ENCODE measurements at places on chromosomes 1 and 21.

- DNase-seq, result no peak
These were observed 123.3 kb downstream of the ZC3H11B start for GRCh38 chr1:219489636-219490035.

- no peak for DNase-seq
These were observed 129.8 kb downstream of the PTPRU start for GRCh38 chr1:29365906-29366670.

DNA sequence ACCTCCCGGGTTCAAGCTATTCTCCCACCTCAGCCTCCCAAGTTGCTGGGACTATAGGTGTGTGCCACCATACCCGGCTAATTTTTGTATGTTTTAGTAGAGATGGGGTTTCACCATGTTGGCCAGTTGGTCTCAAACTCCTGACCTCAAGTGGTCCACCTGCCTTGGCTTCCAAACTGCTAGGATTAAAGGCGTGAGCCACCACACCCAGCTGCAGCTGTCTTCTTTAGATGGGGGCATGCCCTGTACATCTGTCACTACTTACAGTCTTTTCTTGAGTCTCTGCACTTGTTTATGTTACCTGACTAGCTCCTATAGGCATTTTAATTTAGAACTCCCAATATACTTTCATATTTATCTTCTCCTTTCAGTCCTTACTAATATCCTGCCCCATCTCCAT is 64.2 kb downstream of the SELENOF start:
- DNase-seq, result no peak

GRCh38 chr1:67729872-67730271 is 44.9 kb downstream of the GADD45A start:
- no peak for DNase-seq

DNA sequence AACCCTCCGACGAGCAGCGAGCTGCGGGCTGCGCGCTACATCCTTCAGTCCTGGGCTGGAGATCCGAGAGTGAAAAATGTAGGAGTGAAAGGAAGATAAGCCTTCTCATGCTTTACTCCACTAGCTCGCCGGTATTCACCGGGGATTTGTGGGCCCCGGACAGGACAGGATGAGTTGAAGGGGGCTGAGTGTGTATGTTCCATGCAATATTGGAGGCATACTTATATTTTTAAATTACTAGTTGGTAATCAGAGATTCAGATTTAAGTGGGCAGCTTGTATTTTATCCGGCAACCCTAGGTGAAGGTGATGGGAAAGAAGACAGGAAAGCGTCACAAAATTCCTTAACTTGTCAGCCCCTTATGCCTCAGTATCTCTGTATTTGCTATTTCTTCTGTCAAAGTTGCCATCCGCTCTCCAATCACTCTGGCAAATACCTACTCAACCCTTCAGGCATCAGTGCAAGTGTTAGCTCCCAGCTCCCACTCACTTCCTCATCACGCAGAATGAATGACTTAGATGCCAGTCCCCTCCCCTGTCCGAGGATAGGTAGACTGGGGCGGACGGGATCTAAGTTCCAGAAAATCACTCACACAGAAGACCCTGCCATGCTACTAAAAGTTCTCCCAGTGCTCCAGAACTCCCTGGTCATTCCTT is 503 bp upstream of the PIGM start:
- DNase-seq, result peak; percentile 4

- no peak for DNase-seq
These were observed 57.0 kb downstream of the HLCS start for GRCh38 chr21:36909423-36909822.

GRCh38 chr1:64906447-64906846 is 59.9 kb downstream of the JAK1 start:
- peak; percentile 15 for DNase-seq

DNA sequence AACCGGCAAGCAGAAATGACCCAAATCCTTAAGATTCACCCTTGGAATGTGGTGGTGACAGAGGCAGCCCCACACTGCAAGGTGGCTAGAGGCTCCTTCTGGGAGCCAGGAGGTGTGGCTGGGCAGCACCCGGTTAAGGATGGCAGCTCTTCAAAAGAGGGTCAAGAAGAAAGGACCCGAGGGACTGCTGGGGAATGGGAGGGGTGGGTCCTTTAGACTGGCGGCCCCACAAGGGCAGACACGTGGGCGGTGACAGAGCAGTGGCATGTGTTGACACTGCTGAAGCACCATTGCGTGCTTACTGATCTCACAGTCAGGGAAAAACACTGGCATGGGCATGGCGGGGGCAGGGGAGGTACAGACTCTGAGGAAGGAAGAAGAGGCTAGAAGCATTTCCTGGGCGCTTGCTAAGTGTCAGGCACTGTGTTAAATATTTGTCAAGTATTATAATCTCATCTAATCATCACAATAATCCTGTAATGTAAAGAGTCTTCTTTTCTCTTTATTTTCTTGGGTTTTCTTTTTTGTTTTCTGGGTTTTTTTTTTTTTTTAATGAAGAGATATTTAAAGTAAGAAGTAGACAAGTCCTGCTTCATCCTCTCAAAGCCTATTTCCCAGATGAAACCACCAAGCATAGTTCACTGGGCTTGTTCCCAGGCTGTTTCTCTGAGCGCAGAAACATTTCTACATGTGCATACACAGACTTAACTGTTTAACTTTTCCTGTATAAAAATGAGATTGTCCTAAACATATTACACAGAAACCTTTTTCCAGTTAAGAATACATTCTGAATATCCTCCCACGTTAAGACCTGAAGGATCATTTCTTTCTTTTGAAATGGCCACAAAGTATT is 165.8 kb upstream of the EDN2 start:
- peak; percentile 57 for DNase-seq

- DNase-seq, result no peak
These were observed 168.0 kb downstream of the PPP1R12B start for GRCh38 chr1:202516434-202516877.

DNA sequence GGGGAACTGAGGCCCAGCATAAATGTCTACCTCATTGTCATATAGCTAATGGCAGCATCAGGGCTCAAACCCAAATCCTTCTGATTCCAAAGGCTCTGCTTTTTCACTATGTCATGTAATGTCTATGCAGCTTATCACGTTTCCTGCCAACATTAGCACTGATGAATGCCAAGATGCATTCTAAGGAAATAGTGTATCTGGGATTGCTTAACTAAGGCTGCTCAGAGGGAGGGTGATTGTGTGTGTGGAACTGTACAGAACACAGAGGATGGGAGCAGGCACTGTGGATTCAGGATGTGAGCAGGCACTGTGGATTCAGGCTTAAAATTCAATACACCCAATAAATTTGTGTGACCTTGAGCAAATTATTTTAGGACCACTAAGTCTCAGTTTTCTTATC is 456.4 kb upstream of the DEPDC1 start:
- DNase-seq, result no peak

GRCh38 chr1:61043010-61043820 is 39.1 kb upstream of the NFIA start:
- peak; percentile 87 for DNase-seq

GRCh38 chr1:93603106-93603505 is 78.5 kb downstream of the BCAR3 start:
- DNase-seq, result no peak

DNA sequence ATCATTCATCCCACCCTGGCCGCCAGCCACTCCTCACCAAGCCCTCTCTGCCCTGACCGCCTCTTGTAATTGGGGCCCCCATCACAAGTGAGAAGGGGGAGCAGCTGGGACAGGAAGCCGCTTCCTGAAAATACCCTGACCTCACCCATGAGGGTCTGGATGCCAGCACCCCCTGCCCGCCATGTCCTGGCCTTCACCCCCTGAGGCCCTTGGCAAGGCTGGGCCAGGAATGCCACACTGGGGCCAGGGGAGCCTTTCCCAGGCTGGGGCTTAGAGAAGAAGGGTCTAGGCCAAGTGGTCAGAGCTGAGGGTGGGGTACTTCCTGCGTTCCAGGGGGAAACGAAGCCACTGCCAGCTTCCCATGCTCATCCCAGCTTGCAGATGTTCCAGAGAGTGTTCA is 60.5 kb downstream of the TAS1R2 start:
- no peak for DNase-seq

DNA sequence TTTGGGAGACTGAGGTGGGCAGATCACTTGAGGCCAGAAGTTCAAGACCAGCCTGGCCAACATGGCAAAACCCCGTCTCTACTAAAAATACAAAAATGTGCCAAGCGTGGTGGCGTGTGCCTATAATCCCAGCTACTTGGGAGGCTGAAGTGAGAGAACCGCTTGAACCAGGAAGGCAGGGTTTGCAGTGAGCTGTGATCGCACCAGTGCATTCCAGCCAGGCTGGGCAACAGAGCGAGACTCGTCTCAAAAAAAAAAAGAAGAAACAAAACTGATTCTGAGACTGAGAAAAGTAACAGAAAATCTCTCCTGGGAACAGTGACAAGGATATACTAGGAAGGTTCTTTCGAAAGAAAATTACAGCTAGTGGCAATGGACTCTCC is 20.9 kb downstream of the USP48 start:
- DNase-seq, result no peak

GRCh38 chr1:65311760-65312159 is 2.4 kb downstream of the DNAJC6 start:
- DNase-seq, result no peak

DNA sequence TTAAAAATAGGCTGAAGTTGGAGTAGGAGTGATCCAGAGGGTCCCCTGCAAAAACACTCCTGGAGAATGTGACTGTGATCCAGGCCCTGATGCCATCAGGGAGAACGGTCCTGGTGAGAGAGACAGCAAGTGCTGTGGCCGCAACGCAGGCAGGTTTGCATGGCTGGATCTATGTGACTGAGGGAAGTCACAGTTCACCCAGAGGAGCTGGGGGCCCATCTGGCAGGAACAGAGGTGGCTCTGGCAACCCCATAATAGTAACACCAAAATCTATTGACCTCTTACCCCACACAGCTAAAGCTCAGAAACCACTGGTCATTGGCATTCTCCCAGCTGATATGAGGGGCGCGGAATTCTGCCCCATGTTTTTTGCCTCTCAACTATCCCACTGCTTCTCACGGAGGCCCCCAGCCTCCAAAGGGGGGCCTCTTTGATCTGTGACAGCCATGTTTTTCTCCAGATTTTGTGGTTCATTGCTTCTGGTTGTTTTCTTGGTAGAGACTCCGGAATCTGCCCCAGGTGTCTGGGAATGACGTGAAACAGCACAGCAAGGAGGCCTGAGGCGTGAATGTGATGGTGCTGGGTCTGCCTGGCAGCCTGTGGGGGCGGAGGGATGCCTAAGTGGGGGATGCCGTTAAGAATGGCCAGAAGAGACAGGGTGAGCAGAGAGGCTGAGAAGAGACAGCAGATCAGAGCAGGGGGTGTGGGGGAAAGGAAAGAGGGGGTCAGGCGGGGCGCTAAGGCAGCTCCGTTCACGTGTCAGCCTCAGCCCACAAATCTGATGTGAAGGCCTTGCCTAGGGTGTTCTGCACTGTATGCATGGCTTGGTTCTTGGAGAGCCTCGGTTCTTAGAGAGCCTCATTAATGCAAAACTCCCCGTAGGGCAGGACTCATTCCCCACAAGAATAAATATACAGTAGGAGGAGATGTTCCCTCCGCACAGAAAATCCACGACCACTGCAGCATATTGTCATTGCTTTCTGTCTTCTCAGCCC is 23.5 kb downstream of the CASP9 start:
- DNase-seq, result no peak

GRCh38 chr1:77044133-77044849 is 174.9 kb downstream of the PIGK start:
- DNase-seq, result no peak

GRCh38 chr21:31901315-31901714 is 28.5 kb downstream of the HUNK start:
- DNase-seq, result no peak

DNA sequence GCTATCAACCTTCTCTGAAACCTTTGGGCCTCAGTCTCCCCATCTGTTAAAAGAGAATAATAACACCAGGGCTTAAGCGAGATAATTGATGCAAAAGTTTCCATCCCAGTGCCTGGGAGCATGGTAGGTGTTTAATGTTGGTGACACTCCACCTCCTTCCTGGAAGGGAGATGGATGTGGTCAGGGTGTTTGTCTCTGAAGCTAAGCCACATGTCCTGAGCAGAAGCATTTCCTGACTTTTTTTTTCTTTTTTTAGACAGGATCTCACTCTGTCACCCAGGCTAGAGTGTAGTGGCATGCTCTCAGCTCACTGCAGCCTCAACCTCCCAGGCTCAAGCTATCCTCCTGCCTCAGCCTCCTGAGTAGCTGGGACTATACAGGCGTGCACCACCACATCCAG is 72.6 kb upstream of the HMGB4 start:
- DNase-seq, result no peak

DNA sequence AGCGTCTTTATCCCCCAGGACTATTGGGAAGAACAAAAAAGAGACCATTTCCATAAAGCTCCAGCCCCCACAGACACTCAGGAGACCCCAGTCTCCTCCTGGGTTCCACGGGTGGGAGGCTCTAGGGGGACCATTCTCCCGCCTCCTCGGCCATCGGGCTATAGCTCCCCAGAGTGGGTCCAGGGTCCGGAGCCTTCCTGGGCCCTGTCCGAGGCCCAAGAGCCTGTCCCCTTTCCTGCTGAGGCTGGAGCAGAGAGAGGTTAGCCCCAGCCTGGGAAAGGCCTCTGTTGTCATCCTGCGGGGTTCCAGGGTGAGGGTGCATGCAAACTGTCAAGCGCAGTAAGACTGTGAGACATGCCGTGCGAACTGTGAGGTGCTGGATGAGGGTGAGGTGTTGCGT is 166.3 kb downstream of the CAMTA1 start:
- no peak for DNase-seq

- DNase-seq, result no peak
These were observed 117.9 kb upstream of the ESRRG start for GRCh38 chr1:216841165-216841564.

- no peak for DNase-seq
These were observed 310.8 kb upstream of the NR5A2 start for GRCh38 chr1:199716729-199717128.

GRCh38 chr1:207309745-207310273 is 11.7 kb upstream of the CD55 start:
- DNase-seq, result no peak

GRCh38 chr1:6041432-6042062 is 4.1 kb upstream of the KCNAB2 start:
- DNase-seq, result peak; percentile 40

- no peak for DNase-seq
These were observed 19.9 kb downstream of the FBXO28 start for GRCh38 chr1:224133741-224134299.

- DNase-seq, result peak; percentile 90
These were observed 436 bp upstream of the LBR start for GRCh38 chr1:225428068-225428880.

- DNase-seq, result no peak
These were observed 45.4 kb upstream of the TNFRSF1B start for GRCh38 chr1:12121212-12122003.

DNA sequence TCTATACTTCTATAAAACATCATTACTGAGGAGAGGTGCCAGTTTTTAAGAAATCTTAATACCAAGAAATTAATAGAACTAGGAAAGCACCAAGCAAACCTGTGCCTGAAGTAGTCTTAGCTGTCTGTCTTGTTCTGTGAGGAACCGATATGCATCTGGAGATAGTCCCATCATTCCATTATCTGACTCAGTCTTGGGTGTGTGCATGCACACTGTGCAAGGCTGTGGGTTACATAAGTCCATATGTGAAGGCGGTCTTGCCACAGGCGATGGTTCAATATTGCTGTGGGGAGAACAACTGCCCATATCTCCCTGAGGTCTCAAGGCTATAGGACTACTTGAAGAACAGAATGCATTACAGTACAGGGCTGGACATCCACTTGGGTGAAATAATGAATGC is 33.8 kb downstream of the STIL start:
- DNase-seq, result no peak
